ENCODE measurements at places on chromosomes 11 and 22.

- no peak for DNase-seq
Measured at GRCh38 chr11:59647245-59647980, 21.4 kb downstream of the PATL1 start.

DNA sequence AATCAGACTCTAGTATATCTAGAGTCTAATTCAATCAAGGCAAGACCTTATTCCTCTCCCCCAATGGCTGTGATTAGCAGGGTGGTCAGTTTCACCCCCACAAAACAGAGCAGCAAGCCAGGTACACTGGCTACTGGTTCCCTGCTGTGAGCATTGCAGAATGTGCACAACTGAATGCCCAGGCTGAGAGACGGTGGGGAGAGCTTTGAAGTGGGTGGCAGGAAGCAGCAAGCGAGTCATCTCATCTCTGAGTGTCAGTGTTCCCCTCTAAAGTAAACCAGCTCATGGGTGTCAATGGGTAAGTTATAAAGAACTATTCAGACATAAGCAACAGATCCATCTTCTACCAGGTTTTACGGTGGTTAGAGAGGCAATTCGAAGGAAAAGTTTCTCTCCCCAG lies 37.6 kb downstream of the GAB4 start:
- DNase-seq = no peak

DNA sequence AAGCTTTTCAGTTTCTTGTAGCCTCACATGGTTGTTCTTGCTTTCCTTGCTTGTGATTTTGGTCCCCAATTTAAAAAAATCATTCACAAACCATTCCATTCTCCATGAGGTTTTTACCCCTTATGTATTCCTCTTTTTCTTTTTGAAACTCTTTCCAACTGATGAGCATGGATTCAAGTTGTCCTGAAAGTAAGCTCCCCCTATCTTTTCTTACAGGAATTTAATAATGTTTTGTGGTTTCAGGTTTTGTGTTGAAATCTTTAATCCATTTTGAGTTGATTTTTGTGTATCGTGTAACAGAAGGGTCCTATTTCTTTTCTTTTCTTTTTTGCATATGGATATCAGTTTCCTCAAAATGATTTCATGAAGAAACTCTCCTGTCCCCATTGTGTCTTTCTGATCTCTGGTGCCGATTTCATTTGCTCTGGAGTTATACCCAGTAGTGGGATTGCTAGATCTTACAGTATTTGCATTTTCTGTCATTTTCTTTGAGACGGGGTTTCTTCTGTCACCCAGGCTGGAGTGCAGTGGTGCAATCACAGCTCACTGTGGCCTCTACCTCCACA lies 58.5 kb downstream of the LRRC74B start:
- DNase-seq = no peak

DNA sequence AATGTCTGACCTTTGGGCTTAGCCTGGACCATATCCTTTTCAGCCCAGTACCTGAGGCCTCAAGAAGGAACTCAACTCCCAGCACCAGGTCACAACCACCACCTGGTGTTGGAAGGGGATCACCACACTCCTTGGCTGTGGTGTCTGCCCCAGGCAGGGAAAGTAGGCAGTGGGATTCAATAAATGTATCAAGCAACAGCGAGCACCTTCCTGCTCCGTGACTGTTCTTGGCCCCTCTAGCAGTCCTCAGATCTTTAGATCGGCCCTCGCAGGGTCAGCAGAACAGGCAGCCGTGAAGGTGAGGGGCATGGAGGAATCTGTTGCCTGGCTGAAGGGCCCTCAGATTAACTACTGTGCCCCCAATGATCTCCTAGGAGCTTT lies 15.9 kb downstream of the ARFGAP2 start:
- no peak for DNase-seq

GRCh38 chr22:44702479-44703198 lies 635 bp downstream of the PRR5 start:
- no peak for DNase-seq
